ENCODE measurements at places on chromosomes 7 and 10.

- DNase-seq, result no peak
Measured at GRCh38 chr10:132978542-132978941, 36.2 kb upstream of the CFAP46 start.

GRCh38 chr7:72310301-72310700 is 101.8 kb downstream of the CALN1 start:
- DNase-seq, result no peak

GRCh38 chr10:4803822-4804221 is 22.2 kb upstream of the AKR1E2 start:
- DNase-seq, result no peak

DNA sequence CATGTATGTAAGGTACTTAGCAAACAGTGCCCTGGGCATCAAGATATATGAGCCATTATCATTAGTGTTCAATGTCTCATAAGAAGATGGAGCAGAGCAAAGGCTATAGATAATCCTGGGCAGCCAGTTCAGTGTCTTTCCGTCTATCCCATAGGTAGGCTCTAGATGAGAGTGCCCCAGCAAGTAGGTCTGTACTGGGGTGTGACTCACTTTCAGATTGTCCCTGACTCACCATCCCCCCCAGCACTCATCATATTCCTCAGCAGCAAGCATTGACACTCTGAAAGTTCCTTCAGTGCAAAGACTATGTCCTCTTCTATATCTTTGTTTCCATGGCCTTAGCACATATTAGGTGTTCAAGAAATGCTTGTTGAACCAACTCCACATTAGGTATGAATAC is 20.0 kb upstream of the FAM204A start:
- DNase-seq, result no peak

GRCh38 chr10:30176776-30177533 is 117.6 kb upstream of the JCAD start:
- no peak for DNase-seq

DNA sequence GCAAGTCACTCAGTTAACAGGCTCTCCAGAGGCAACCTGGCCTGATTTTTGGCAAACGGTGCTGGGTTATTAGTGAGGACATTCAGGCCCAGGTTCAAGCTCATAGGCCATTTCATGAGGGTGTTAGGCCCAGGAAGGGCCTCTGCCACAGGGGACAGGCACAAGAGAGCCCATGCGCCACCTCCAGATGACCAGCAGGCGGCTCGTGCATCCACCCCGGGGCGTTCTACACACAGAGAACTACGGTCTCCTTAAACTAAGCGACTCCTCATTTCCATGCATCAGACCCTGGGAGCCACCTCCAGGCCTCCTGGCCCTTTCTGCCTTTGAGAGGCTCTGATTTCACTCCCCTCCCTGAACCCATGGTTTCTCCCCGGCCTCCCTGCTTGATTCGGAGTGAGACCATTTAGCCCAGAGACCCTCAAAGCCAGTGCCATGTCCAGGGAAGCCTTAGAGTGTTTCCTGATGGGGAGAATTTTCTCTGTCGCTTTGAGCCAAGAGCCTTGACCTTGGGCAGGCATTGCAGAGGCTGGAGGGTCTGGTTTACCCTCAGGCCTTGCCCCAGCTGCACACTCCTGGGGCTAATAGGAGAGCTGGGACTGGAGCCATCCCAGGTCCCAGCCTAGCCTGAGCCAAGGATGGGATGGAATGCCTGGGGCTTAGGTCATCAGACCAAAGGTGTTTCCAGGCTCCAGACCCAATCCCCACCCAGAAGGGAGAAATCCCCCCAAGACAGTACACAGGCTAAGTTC is 188.0 kb downstream of the GRID1 start:
- no peak for DNase-seq

DNA sequence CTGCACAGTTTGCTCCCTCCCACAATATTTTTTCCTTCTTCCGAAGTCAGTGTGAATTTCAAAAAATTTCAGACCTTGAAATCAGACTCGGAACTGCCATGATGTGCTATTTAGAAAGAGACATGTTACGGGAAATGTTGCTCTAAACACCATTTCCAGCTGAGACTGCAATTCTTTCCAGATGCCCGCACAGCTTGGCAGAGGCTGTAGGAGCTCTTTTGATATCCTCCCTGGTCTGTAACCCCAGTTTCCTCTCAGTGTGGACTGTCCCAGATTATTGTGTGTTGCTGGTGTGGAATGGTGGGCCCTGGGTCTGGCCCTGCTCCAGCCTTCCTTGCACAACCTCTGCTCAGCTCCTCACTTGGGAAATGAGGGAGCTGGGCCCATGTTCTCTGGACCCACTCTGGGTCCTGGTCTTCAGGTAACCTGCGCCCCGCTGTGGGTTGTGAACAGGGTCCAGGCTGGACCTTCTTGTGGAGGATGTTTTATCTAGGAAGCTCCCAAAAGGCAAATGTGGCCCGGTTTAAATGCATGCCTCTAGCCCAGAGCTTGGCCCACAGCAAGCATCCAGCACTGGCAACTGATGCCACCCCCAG is 172.8 kb upstream of the CXCL12 start:
- DNase-seq, result no peak

- DNase-seq, result no peak
Measured at GRCh38 chr10:5079306-5079830, 14.8 kb upstream of the AKR1C3 start.

- no peak for DNase-seq
Measured at GRCh38 chr10:10092581-10092980, 925.1 kb upstream of the CELF2 start.

DNA sequence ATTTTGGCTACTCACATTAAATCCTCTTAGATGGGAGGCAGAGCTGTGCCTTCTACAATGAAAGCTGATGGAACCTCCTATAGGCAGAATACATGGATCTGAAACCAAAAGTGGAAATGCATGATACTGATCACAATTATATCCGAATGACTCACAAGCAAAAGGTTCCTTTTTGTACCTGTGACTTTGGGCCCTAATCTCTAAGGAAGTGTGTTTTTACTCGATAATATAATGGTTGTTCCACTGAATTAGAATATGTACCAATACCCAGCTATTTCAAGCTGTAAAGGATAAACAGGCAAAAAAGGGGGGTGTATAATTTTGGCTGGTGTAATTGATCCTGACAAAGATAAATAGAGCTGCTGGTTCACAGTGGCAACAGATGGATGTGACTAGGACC is 17.6 kb upstream of the LAMB1 start:
- DNase-seq, result no peak

GRCh38 chr10:52213321-52213752 is 100.7 kb upstream of the DKK1 start:
- DNase-seq, result no peak

- no peak for DNase-seq
Measured at GRCh38 chr7:2800931-2801688, 43.0 kb downstream of the GNA12 start.

DNA sequence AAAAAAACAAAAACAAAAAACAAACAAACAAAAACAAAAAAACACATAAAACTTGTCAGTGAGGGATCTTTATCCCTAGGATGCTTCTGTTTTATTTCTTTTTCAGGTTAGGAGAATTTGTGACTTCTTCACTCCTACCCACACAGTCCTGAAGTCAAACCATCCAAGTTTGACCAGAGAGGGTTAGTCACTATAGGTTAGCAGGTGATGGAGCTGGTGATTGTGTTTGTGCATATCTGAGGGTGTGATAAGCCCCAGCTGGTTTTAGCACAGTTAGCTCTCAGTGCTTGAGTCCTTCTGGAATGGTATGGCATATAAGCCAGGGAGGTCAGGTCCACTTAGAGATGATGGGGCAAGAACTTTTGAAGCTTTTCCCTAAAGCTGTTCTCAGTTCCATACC is 11.8 kb upstream of the IKZF1 start:
- no peak for DNase-seq

DNA sequence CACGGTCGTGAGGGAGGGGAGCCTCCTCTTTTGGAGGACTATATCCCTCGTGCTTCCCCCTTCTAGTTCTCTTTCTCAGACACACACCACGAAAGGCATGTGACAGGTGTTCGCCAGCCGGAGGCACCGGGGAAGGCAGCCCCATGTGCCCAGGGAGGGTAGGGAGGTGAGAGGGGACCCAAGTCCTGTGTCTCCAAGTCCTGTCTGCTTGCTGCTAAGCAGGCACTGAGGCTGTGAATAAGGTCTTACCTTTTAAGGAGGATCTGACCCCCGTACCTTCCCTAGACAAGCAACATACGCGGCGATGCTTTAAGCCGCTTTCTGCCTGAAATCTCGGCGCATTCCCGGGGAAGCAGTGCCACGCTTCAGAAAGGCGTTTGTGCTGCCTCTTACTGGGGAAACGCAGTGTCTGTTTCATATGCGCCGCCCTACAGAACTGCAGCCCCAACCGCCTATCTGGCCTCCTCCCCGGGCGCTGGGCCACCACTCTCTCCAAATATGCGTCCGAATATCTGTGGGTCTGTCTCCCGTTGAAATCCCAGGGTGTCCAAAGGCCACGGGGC is 770 bp downstream of the PLXNA4 start:
- no peak for DNase-seq

- no peak for DNase-seq
Measured at GRCh38 chr7:109930049-109930448, 1160.9 kb upstream of the LRRN3 start.

- DNase-seq, result no peak
Measured at GRCh38 chr10:100653238-100653956, 92.0 kb upstream of the PAX2 start.

- no peak for DNase-seq
Measured at GRCh38 chr10:84415539-84416244, 87.3 kb downstream of the CCSER2 start.

DNA sequence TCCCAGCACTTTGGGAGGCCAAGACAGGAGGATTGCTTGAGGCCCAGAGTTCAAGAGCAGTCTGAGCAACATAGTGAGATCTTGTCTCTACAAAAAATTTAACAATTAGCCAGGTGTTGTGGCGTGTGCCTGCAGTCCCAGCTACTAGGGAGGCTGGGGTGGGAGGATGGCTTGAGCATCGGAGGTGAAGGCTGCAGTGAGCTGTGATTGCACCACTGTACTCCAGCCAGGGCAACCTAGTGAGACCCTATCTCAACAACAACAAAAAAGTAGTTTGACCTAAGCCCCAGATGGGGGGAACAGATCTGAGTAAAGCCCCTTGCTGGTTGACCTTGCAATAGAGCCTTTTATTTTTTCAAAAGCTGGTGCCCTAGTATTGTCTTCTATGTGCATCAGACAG is 15.6 kb upstream of the CCSER2 start:
- DNase-seq, result no peak

GRCh38 chr10:36351159-36351558 is 709.1 kb upstream of the FZD8 start:
- no peak for DNase-seq

DNA sequence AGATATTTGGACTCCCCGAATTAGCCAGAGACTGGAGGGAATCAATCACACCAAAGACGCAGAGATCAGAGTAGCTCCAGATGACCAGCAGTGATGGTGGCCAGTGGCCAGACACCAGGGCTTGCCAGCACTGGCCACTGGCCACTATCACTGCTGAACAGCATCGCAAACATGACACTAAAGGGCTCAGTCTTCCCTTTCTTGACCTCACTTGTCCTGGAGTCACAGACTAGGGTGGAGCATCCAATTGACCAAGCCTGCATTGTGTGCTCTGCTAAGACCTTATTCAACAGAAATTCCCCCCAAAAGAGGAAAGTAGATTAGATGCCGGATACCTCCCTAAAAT is 234.7 kb downstream of the CREB5 start:
- no peak for DNase-seq

- DNase-seq, result peak; percentile 72
Measured at GRCh38 chr7:74452748-74453321, 871 bp upstream of the GTF2IRD1 start.

DNA sequence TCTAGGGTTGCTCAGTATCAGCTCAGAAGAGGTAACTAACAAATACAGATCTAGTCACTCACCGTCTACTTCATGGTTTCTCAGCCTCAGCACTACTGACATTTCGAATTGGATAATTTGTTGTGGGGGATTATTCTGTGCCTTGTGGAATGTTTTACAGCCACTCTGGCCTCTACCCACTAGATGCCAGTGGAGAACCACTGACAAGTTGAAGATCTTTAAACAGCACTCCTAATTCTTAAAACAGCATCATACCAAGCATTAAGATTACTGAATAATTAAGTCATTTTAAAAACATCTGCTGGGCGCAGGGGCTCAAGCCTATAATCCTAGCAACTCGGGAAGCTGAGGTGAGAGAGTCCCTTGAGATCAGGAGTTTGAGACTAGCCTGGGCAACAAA is 82.6 kb downstream of the UPF2 start:
- DNase-seq, result no peak

DNA sequence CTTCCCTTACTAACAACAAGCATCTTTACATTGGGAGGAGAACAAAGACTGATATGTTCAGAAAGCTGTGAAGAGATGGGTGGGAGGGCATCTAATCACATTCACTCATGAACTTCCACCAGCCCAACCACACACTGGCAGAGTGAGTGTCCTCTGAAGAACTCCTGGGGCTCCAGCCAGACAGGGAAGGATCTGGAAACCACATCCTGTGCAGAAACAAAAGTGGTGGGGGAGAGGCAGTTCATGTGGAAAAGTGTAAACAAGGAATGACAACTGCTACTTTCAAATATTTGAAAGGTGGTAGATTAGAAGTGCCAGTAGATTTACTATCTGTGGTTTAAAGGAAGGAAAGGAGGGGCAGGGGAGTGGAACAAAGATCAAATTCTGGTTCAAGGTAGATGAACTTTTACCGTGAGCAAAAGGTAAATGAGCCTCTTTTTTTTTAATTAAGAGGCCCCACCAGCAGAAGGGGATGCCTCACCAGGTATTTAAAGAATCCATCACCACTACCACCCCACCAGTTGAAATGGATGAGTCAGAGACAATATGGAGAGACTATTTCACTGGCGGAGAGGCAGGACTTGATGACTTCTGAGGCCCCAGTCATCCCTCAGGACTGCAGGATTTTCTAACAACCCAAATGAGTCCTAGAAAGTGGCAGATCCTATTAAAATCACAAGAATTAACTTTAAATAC is 34.5 kb downstream of the GOT1 start:
- DNase-seq, result peak; percentile 44

GRCh38 chr10:13453896-13454295 is 74.9 kb downstream of the BEND7 start:
- DNase-seq, result no peak

DNA sequence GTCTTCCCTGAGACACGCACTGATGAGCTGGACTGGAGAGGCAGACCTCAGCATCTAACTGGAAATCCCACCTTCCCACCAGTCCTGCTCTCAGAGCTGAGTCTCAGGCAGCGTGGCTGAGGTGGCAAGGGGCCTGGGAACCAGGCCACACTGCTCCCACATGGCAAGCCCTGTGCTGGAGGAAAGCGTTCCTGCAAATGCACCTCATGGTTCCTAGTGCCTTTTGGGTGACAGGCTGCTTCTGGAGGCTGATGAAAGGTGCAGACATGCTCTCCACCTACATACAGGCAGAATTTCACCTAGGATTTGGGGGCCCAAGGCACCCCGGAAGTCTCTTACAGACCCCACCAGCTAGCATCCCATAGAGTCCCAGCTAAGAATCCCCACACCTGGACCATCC is 432.9 kb upstream of the FOXK1 start:
- DNase-seq, result no peak

- peak; percentile 52 for DNase-seq
Measured at GRCh38 chr7:5997210-5997808, 11.5 kb downstream of the PMS2 start.

DNA sequence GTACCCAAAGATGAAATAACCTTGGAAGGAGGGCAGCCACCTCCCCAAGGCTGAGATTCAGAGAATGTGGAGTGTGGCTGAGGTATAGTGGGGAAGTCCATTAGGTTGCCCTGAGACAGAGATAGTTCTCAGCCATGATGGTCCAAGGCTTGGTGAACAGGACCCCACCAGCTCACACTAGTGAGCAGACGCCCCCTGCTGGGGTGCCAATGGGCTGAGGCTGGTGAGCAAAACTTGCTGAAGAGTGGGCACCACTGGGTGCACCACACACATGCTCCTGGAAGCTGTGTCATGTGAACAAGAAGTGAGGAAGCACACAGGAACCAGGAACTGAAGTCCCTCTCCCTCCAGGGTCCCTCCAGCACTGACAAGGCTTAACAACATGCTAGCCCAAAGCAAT is 8.9 kb downstream of the FBXL13 start:
- peak; percentile 19 for DNase-seq
